Spinal cord (tissue), 10 donors: ENCODE measurements at places on chromosomes 5 and 9. TPM values are rescaled to one million over a fixed set of nuclear protein-coding genes. Genes with fewer than 3 reads are reported as not detected.

The OLFML2A gene
- total RNA-seq = 29.6 TPM

The PCDHB10 gene
- total RNA-seq = 9.3 TPM

The PCDHGA4 gene
- total RNA-seq = 7.5 TPM

The REXO4 gene
- 19.4 TPM for total RNA-seq

The DOCK8 gene
- 14.2 TPM for total RNA-seq

The IL3 gene
- total RNA-seq = not detected

The SPATA31E1 gene
- not detected for total RNA-seq

The PHAX gene
- 85.4 TPM for total RNA-seq

The DMRT2 gene
- total RNA-seq = 2.0 TPM

DNA sequence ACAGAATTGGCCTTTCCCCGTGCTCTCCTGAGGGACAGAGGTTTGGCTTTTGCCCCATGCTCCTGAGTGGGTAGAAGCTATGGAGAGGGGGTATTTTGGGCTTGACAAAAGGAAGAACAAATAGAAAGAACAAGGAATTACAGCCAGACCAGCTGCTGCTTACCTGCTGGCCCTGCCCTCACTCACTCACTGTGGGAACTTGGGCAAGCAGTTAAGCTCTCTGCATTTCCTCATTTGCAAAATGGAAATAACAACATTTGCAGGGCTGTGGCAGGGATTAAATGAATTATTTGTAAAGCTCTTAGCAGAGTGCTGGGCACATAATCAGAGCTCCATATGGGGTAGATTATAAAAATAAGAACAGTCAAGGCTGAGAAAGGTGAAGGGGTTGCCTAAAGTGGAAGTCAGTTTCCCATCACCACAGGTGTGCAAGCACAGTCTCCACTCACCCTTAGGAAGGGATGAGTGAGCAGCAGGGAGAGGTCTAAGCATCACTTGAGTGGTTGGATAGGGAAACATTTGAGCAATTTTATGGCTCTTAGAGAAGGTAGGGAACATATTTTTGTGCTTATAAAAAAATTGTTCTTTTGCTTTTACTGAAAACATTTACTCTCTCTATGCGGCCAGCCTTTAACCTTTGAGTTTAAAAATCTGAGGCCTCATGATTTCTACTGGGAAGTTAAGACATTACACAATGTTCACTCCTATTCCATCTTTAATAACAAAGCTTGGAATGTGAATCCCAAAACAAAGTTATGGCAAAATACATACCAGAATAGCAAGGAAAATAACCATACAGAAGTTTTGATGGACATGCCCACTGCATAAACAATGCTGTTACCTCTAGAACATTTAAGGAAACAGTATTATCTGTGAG, 42.8 kb upstream of the LHFPL2 start:
- no peaks in the 10 kb centered on the region for H3K36me3 ChIP-seq
- DNase-seq = no peak
- no peaks in the 10 kb centered on the region for H3K4me1 ChIP-seq
- H3K27me3 ChIP-seq = no peaks in the 10 kb centered on the region
- peak overlapping the region; percentile 22 for H3K27ac ChIP-seq

GRCh38 chr5:134577796-134578577, 52.5 kb downstream of the JADE2 start:
- H3K4me1 ChIP-seq = peaks cover 15% of the 10 kb centered on the region
- DNase-seq = peak; percentile 90
- H3K36me3 ChIP-seq = peaks cover 52% of the 10 kb centered on the region
- H3K27ac ChIP-seq = no peak overlapping the region
- H3K4me3 ChIP-seq = no peak overlapping the region

DNA sequence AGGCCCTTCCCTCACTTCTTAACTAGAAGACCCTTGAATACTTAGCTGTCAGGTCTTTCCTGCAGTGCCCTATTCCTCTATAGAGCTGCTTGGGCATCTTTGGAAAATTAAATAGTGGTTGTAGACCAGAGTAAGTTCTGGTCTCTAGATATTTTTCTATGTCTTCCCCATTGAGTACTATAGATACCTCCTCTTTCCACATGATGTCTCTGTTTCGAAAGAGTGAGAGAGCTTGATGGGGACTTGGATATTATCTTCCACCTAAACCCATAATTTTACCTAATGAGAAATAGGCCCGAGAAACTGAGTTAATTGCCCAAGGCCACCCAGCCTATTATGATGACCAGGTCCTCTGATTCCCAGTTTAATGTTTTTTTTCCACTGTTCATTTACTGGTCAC, 40.2 kb downstream of the SPEF2 start:
- no peak overlapping the region for H3K27ac ChIP-seq
- H3K4me3 ChIP-seq = no peak overlapping the region
- no peak for DNase-seq

DNA sequence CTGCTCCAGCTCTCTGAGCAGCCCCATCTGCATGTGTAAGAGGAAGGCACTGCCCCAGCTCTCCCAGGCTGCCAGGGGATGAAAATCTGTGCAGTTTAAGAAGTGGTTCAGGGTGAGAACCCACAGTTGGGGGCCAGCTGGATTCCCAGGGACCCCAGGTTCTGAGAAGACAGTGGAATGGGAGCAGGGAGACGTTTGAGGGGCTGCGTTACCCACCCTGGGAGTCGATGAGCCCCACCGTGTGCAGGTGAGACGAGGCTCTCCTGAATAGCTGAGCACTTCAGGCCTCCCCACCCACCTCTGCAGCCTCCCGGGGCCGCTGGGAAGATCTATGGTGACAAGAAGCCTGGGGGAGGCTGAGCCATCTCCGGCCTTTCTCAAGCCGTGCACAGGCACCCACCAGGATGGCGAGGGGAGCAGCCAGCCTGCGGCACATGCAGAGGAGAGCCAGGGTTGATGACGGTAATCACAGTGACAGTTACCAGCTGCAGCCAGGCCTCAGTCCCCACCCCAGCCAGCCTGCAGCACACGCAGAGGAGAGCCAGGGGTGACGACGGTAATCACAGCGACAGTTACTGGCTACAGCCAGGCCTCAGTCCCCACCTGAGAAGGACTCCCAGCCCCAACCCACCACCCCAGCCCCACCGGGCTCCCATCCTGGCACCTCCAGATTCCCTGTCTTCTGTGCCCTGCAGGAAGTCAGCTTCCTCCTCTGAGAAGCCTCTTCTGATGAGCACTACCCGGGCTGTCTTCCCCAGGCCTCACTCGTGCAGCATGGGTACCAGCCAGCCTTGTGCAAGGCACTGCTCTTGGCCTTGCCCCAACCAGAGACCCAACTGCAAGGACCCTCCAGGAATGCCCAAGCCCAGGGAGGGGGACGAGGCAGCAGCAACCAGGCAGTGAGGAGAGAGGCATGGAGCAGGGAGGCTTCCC, 150.8 kb upstream of the PPP1R26 start:
- no peak overlapping the region for H3K4me3 ChIP-seq
- H3K4me1 ChIP-seq = peaks cover 9% of the 10 kb centered on the region
- no peaks in the 10 kb centered on the region for H3K27me3 ChIP-seq
- H3K27ac ChIP-seq = no peak overlapping the region
- DNase-seq = no peak

DNA sequence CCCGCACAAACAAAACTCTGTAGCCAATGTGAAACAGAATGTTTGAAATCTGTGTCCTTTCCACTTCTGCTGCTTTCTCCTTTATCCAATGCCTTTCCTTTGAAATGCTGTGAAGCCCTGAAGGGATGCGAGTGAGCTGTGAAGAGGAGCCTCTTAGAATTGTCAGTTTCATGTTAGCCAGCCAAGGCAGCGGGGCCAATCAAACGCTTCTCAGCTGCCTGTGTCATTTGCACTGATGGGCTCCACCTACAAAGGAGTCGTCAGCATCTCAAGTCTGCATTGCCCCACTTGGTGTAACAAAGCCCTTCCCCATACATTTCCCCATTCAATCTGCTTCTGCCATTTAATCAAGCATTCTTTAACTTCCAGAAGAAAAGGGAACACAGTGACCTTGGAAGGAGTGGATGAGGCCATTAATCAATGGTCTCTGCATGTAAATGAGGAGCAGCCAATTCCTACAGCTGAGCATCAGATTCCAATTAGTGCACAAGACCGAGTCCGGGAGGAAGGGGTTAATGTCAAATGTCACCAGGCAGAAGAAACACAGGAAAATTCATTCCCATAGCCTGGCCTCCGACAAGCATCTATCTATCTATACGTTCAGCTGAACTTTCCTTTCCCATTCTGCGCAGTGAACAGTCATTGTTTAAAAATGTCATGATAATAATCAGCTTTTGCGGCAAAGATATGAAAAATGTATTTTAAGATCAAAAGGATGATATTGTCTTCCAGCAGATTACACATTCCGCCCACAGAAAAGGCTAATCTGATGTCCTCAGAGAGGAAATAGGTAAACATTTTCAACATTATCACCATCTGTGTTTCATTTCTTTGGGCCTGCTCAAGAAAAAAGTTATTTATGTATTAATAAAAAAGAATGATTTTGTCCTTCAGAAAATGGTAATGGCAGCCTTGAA, 154.6 kb downstream of the FSTL4 start:
- no peak for DNase-seq
- H3K27ac ChIP-seq = no peak overlapping the region
- H3K4me1 ChIP-seq = peaks cover 4% of the 10 kb centered on the region

GRCh38 chr5:2103940-2104339, 221.2 kb upstream of the IRX4 start:
- no peak for DNase-seq
- no peaks in the 10 kb centered on the region for H3K4me1 ChIP-seq
- no peak overlapping the region for H3K4me3 ChIP-seq
- no peaks in the 10 kb centered on the region for H3K27me3 ChIP-seq
- H3K36me3 ChIP-seq = no peaks in the 10 kb centered on the region

- no peak overlapping the region for H3K27ac ChIP-seq
- peaks cover 21% of the 10 kb centered on the region for H3K27me3 ChIP-seq
- H3K36me3 ChIP-seq = no peaks in the 10 kb centered on the region
- H3K4me3 ChIP-seq = no peak overlapping the region
These were observed 105.3 kb upstream of the SPATA31D4 start for GRCh38 chr9:81822967-81823366.

DNA sequence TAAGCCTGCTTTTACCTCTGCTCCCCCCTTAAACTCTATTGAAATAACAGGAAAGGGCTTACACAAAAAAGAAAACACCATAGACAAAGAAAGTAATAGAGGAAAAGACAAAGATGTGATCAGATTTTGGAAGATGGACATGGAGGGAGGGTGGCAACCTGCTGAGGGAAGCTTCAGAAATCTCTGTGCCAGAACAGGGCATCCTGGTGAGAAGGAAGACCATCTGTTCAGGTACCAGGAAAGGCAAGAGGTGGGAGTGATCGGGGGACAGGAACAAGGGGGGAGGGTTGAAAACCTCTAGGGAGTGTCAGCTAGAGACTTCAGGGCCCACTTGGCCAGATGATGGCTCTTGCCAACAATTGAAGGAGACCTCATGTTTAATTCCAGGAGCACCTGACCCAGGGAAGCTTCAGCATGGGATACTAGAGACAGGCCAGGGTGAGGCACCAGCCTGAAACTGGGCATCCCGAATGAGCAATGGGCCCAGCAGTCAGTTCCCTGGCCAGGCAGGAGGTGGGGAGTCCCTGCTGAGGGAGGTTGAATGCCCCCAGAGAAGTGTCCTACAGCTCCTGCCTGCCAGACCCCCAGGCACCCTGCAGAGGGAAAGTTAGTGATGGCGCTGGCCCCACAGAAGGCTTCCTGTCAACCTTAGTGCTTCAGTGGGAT, 8.2 kb downstream of the SQSTM1 start:
- no peak overlapping the region for H3K4me3 ChIP-seq
- H3K36me3 ChIP-seq = peaks cover 96% of the 10 kb centered on the region
- DNase-seq = no peak
- no peaks in the 10 kb centered on the region for H3K27me3 ChIP-seq
- no peak overlapping the region for H3K27ac ChIP-seq
- peaks cover 8% of the 10 kb centered on the region for H3K4me1 ChIP-seq

- no peak for DNase-seq
- H3K27ac ChIP-seq = no peak overlapping the region
- H3K27me3 ChIP-seq = no peaks in the 10 kb centered on the region
- no peaks in the 10 kb centered on the region for H3K36me3 ChIP-seq
- H3K4me3 ChIP-seq = no peak overlapping the region
- H3K4me1 ChIP-seq = no peaks in the 10 kb centered on the region
These were observed 381.4 kb upstream of the RGMB start for GRCh38 chr5:98391921-98392625.

DNA sequence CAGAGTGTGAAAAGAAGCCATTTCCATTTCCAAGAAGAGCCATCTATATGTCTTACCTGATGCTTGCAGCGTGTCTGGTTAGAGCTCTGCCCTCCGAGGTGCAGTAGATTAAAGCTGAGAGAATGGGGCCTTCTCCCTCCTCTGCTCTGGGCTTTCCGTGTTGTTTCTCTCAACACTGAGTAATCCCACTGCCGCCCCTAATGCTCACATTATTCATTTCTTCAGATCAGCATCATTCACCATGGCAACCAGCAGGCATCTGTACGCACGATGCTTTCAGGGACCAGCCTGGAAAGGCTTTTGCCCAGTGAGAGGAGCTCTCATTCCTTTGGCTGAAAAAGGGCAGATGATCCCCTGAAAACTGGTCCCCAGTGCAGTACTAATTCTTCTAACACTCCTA, 79.6 kb downstream of the CYFIP2 start:
- peaks cover 21% of the 10 kb centered on the region for H3K36me3 ChIP-seq
- H3K4me1 ChIP-seq = no peaks in the 10 kb centered on the region
- DNase-seq = no peak
- no peak overlapping the region for H3K27ac ChIP-seq

DNA sequence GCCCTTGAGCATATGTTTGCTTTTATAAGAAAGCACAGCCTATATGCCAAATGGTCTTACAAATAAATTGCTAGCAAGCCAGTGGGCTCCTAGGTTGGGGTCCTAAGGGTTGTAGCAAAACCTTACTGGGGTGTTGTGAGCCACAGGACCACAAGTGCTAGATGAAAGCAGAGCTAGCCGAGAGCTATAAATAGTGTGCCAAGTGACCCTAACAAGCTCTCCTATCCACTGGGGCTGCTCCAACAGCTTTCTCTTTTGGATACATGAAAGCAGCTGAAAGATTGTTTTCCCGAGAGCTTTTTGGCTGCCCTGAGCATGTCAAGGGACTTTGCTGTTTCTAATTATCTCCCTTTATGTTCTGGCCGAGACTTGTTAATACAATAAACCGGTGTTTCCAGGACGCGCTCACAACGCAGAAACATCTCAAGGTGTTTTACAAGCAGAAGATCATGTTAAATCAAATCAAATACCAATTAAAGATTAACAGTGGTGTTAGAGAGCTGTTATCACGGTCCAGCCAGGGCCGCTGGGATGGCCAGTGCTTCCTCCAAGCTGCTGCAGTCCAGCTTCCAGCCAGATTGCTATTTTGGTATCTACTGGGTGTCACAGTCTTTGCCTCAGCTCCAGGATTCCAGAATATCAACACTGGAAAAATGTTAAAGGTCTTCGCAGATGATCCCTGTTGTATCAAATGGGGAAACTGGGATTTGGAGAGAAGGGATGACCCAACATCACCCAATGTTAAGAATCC, 351.0 kb downstream of the ASTN2 start:
- no peaks in the 10 kb centered on the region for H3K36me3 ChIP-seq
- H3K4me3 ChIP-seq = no peak overlapping the region
- H3K27me3 ChIP-seq = no peaks in the 10 kb centered on the region
- H3K4me1 ChIP-seq = no peaks in the 10 kb centered on the region
- H3K27ac ChIP-seq = no peak overlapping the region

- H3K4me1 ChIP-seq = peaks cover 3% of the 10 kb centered on the region
- H3K36me3 ChIP-seq = no peaks in the 10 kb centered on the region
- no peak overlapping the region for H3K27ac ChIP-seq
- DNase-seq = peak; percentile 39
- peak overlapping the region; percentile 19 for H3K4me3 ChIP-seq
These were observed 49.6 kb upstream of the FOXE1 start for GRCh38 chr9:97803167-97804058.
